ENCODE measurements at places on chromosomes 2 and 18.

- DNase-seq = peak; percentile 55
These were observed 36.5 kb downstream of the SEMA4F start for GRCh38 chr2:74690571-74690970.

DNA sequence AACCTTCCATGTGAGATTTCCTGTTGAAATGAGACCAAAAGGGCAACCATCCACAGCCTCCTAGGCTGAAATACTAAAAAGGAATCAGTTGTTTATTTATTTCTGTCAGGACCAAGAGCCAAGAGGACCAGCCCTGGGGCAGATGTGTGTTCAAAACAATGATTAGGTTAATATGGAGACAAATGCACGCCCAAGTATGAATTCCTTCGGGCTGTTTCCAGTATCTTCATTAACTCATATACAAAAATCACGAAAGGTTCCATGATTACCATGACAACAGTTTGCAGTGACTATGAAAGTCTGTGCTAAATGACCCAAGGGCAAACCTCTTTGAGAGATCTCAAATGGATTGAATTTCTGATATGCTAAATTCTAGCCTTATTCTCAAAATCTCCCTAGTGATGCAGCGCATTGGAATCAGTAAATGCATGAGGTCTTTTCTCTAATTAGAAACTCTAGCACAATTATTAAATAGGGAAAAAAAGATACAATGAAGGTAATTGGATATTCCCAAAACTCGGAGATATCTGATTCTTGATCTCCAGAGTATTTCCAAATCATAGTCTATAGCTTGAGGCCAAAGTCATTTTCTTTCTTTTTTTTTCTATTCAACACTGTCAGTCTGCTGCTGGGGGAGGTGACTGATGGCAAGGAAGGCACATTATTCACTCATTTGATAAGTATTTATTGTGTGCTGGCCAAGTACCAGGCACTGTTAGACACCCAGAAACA, 35.6 kb downstream of the VIT start:
- DNase-seq = no peak

DNA sequence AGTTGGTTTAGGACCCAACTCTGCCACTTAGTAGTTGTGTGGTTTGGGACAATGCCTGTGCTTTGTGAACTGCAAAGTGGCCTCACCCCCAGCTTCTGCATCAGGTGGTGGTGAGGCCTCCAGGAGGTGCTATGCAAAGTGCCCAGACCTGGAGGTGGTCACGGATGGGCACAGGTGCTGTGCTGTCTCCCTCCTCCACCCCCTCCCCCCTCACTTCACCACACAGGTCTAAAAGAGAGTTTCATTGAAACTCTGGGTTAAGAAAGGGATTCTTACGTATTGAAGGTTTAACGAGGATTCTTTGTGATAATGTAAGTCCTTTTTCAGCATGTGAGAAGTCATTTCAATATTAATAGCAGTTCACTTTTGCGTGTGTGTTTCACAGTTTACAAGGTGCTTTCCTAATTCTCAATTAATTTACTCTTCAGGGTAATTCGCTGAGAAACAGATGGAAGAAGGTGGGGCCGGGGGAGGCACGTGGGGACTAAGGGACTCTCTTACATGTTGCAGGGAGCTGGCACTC, 369.9 kb downstream of the LPIN1 start:
- DNase-seq = no peak

DNA sequence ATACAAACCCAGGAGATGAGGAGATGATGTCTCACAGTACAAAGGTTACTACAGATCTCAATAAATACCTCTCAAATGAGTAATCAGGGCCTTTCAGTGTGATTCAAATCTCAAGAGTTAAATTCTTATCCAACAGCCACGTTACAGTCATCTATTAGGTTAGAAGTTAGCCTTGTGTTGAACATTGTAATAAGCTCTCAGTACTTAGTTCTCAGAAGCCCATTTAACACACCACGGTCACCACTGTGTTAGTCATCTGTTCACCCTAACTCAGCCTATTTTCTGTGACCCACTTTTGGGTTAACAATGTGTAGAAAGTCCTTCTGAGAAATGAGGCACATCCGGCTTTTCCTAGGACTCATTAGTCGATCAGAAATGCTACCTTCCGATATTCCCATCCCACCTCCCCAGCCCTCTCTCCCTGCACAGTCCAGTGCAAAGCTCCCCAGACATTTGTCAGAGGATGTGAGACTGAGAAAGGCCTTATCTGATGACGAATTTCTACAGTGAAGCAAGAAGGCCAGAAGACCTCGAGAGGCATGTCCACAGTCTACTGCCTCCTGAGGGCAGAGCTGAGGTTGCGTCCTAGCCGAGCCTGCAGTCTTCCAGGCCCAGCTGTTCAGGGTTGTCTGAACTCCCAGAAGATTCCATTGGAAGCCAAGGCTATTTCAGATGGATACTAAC, 92.6 kb downstream of the ACTR2 start:
- no peak for DNase-seq

- DNase-seq = no peak
These were observed 104.8 kb downstream of the CABLES1 start for GRCh38 chr18:23239885-23240608.

DNA sequence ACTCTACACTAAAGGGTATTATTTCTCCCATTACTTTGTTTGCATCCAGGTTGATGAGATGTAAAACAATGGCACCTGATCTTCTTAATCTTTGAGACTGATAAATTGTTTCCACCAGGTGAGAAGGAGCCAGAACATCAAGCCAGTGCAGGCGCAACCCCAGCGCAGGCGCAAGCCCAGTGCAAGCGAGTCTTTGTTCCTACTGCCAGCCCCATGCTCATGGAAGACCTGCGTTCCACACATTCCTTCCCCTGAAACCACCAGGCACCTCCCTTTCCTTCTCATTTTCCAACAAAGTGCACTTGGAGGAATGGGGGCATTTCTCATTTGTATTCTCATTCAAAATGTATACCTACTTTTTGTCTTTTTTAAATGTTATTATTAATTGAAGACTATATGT, 188.7 kb upstream of the SMAD2 start:
- DNase-seq = no peak

DNA sequence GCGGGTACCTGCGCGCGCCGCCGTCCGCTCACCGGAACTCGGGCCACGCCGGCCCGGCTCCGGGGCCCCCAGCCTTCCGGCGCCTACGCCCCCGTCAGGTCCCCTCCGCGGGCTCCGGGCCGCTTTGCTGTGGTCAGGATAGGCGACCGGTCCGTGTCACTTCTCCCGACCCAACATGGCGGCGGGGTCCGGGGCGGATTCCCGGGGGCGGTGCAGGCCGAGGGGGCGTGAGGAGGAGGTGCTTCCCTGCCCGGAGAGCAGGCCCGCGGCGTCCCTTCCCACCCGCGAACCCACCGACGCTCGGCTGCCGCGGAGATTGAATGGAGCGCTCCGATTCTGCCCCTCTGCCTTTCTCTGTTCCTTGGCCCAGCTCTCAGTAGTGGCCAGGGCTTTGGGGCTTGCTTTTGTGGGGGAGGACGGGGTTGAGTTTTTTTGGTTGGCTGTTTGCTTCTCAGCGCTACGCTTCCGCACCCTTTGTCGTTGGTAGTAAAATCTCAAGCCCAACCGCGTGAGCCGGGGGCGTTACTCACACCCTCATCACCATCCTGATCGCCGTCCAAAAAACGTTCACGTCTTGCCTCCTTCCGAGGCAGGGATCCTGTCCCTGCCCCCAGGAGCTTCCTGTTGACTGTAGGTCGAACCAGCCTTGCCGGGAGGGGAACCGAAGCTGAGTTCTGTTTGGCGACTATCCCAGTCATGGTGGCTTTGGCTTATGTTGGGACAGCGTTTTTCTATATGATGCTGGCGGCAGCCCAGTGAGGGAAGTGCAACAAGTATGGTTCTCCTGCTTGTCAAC, 532 bp upstream of the YES1 start:
- DNase-seq = peak; percentile 86

GRCh38 chr2:17628349-17629261, 88.1 kb downstream of the VSNL1 start:
- no peak for DNase-seq

- DNase-seq = no peak
These were observed 201.0 kb downstream of the GLI2 start for GRCh38 chr2:120936476-120937334.

- DNase-seq = no peak
These were observed 15.4 kb upstream of the HOXD1 start for GRCh38 chr2:176172895-176173566.

GRCh38 chr18:26495287-26495686, 53.1 kb downstream of the KCTD1 start:
- DNase-seq = no peak

GRCh38 chr2:150598383-150598782, 110.9 kb upstream of the RND3 start:
- no peak for DNase-seq

DNA sequence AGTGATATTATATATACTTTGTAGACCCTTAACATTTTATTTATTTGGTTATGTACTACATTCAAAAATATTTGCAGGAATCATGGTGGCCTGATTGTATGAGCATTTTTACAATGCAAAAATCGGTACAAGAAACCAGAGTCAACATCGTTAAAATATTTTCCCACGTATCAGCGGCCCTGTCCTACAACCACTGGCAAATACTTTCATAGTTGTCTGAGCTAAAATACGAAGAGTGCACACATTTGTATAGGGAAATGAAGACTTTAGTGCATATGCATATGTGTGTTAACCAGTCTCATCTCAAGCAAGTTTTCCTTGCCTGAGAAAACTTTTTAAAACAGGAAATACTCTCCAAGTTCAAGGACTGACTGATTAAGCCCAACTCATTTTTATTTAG, 35.9 kb downstream of the CCDC102B start:
- no peak for DNase-seq

- DNase-seq = no peak
These were observed 32.8 kb downstream of the GRHL1 start for GRCh38 chr2:9984217-9984739.

GRCh38 chr2:20758997-20759396, 63.9 kb downstream of the LDAH start:
- DNase-seq = no peak

GRCh38 chr2:186636800-186637496, 47.1 kb downstream of the ITGAV start:
- no peak for DNase-seq

DNA sequence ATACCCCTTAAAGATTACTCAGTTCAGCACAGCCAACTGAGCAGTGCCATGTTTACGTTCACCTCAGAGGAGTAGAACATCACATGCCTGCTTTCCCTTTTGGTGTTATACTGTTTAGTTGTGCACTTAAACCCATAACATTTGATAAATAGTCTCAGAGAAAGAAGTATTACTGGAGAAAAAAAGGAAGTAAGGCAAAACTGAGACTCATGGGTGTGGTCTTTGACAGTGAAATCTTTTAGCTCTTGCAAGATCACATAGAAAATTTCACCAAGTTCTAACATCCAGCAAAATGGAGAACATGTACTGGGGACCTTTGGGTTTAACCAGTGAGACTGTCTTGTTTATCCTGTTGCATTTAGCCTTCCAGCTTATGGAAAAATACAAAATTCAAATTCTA, 5.6 kb downstream of the TANK start:
- no peak for DNase-seq

DNA sequence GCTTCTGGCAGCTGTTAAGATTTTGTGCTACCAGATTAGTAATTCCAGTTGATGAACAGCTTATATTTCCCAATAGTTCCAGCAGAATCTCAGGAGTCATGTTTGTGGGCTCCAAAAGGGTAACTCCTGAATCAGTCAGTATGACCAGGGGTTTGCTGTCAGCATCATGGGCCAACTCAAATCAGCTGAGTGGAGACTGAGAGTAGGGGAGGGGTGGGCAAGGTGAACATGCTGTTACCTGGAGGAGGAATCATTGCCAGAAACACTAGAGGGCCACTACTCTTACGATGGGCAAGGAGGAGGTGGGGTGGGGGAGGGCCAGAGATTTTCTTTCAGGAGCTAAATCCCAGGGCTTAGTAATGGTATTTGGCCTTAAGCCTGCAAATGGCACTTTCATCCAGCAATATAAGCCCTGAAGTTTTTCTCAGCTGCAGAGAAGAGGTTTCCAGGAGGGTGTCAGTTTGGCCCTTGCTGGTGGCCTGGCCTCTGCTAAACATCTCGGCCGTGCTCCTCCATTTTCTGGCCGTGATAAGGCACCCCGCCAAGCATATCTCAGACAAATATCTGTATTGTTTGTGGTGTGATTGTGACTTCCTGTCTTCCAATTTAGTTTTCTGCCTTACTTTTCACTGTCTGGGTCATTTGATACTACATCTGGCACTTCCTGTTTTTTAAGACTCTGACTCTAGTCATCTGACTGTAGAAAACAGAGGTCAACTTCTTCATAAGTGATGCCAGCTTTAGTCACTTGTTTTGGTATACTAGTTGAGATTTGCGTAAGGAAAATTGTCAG, 120.5 kb upstream of the CXCR4 start:
- DNase-seq = peak; percentile 18

GRCh38 chr2:9074930-9075329, 71.4 kb upstream of the MBOAT2 start:
- DNase-seq = no peak

- DNase-seq = no peak
These were observed 27.2 kb upstream of the GALR1 start for GRCh38 chr18:77222464-77222863.
